ENCODE measurements at places on chromosomes 16 and 17.

DNA sequence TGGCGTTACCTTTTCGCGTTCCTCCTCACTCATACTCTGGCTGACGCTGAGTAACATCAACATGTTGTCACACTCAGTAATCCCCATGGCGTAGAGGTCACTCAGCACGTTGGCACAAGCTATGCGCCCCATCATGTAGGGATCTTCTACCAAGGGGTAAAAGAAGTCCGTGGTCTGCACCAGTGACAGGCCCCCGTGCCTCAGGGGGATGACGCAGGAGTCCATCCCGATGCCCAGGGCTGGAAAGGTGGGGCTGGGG lies 596 bp downstream of the SEPHS2 start:
- no peak for DNase-seq

- DNase-seq: peak; percentile 34
Measured at GRCh38 chr17:50547736-50548083, 736 bp downstream of the SPATA20 start.

- peak; percentile 4 for DNase-seq
Measured at GRCh38 chr16:73389085-73389484, 341.2 kb upstream of the ZFHX3 start.

DNA sequence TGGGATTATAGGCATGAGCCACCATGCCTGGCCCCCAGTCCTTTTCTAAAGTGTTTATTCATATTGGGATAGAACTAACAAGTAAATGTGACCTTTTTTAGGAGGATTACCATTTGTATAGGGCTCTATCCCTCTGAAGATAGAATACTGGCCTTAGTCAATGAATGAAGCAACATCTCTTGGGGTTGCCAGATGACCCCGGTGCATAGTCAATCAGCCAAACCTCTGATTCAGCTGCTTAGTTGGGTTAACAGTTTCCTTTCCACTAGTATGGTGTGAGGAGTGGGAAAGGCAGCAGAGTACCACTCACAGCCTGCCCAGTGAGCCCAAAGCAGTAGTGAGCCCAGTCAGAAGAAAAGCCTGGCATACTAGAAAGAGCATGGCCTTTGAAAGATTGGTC lies 94.6 kb upstream of the TBX2 start:
- no peak for DNase-seq

DNA sequence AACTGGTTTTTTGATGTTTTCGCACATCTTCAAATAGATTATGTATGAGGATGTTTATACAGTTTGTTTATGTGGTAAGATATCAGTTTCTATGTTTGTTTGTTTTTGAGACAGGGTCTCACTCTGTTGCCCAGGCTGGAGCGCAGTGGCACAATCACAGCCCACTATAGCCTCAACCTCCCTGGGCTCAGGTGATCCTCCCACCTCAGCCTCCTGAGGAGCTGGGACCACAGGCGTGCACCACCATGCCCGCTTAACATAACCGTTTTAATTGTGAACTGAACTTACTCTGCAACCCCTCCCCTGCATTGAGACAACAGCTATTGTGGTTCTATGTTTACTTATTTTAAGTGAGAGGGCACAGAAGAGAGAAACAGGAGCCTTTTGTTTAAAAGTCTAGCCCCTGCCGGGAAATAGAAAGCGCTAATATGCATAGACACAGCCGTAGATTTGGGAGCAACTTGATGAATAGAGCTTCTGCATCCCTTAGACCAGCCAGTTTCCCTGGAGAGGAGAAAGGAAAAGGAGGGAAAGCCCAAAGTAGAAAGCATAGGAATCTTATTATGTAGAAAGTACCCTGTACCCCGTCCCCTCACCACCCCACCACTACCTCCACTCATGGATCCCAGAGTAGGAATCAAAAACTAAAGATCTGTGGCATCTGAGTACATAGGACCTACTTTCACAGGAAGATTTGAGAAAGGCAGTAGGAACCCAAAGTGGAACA lies 19.6 kb upstream of the APPBP2 start:
- no peak for DNase-seq

DNA sequence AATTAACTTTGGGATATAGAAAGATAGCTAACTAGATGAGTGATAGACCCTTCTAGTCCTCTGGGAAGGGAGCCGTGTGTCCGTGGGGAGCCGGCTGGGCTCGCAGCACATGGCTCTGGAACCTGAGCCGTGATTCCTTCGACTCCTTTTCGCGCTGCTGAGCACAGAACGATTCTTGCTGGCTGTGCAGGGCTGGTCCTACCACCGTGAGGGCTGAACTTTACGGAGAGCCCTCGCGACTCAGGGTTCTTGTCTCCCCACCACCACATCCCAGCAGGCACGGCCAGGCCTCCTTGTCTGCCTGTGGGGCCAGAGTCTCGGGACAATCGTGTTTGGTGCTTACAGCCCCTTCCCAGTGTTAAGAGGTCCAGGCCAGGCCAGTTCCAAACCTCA lies 13.8 kb upstream of the TCF25 start:
- DNase-seq: no peak

GRCh38 chr16:71537643-71538042 lies 11.4 kb downstream of the CHST4 start:
- DNase-seq: peak; percentile 37

DNA sequence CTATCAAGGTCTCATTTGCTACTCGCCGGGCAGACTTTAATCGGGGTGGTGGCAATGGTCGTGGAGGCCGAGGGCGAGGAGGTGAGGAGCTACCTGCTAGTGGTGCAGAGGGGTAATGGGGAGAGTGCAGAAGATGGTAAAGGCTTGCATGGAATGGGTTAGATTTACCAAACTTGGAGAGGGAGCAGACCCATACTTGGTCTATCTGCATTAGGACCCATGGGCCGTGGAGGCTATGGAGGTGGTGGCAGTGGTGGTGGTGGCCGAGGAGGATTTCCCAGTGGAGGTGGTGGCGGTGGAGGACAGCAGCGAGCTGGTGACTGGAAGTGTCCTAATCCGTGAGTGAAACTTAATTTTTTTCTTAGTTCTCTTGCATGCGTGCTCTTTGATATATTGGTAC lies 10.1 kb downstream of the FUS start:
- DNase-seq: no peak

DNA sequence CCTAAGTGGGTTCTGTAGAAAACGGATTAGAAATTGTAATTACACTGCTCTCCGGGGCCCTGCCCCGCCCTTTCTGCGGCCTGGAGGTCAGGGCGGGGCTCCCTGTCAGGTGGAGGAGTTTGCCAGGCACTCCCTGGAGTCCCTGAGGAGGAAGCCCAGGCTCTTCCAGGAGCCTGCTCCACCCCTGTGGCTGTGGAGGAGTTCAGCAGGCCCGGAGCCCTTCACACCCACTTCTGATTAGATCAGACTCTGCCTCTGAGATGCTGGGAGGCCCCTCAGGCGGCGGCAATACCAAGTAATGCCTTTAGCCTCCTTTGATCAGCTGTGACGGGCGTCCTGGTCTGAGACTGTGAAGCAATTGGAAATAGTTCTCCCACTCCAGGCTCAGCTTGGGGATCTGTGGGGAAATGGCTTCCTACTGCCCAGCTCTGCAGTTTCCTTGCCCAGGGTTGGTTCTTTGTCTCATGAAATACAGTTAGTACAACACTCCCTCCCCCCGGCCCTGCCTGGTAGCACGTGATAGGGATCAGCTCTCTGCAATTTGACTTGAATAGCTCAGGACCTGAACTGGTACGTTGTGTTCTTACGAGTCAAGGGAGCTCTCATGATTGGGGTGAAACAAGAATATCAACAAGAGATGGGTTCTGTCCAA lies 22.3 kb downstream of the BAIAP2 start:
- DNase-seq: peak; percentile 78

DNA sequence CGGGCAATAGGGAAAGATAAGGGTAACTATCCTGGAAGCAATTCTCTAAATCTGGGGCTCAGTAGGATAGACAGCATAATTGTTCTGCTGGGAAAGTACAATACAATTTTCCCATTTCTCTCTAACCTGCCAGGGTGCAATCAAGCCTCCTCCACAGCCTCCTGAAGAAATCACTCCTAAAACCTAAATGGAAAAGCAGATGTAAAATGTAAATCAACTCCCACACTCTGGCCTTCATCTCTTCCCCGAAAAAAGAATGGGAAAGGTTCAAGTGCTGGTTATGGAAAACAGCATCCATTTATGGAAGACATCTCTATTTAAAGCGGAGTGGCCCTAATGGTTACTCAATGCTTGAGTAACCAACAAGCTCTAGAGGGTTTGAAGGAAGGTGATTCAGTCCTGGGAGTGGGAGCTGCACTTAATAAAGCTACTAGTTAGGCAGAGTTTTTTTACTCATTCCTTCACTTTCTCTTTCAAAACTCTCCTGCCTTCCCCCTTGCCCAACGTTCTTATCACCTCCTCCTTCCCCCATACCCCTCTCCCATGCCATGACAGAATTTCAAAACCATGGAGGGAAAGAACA lies 5.1 kb downstream of the MMD start:
- DNase-seq: no peak

- DNase-seq: peak; percentile 41
Measured at GRCh38 chr17:40124279-40125141, 2.7 kb downstream of the MSL1 start.

DNA sequence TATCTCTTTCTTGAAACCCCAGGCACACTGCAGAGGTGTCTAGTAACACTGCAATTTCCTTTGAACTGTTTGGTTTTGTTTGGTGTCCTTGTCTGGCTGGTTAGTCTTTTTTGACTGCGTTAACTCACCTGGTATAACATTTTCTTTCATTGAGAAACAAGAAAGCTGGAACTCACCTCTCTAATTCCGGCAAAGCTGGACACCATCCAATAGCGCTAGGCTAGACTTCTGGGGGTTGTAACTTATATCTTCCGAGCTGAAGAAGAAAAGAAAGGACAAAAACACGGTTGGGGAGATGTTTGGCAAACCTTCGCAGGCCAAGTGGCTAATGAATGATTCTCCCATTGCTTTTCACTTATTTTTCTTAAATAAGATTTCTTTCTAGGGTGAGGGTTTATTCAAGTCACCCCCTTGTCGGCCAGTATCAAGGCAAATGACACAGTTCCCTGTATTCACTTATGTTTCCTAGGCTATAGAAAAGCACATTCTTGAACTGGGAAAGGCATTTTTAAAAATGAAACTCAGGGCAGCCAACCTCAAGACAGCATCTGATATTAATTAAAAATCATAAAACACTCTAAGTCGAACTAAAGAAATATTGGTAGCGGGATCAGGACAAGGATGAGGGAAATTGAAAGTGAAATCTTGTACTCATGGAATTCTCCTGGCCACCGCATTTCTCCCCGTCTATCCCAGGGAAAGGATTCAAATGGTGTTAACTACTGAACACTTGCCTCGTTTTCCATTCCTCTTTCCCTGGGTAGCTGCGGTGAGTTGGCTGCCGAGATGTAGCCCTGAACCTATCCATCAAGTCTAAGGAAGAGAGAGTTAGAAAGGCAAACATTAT lies 95.9 kb upstream of the ZFHX3 start:
- DNase-seq: peak; percentile 23

DNA sequence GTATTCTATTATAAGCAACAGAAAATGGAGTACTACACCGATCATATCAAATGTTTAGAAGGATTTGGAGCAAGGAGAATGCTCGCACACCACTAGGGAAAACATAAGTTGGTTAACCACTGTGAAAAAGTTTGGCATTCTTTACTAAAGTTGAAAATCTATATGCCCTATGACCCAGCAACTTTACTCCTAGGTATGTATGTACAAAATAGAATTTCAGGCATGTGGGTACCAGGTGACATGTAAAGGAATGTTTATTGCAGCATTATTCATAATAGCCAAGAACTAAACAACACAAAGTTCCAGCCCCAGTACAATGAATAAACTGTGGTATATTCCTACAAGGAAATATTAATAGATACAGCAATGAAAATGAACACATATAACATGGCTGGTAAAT lies 5.8 kb upstream of the HBZ start:
- no peak for DNase-seq

DNA sequence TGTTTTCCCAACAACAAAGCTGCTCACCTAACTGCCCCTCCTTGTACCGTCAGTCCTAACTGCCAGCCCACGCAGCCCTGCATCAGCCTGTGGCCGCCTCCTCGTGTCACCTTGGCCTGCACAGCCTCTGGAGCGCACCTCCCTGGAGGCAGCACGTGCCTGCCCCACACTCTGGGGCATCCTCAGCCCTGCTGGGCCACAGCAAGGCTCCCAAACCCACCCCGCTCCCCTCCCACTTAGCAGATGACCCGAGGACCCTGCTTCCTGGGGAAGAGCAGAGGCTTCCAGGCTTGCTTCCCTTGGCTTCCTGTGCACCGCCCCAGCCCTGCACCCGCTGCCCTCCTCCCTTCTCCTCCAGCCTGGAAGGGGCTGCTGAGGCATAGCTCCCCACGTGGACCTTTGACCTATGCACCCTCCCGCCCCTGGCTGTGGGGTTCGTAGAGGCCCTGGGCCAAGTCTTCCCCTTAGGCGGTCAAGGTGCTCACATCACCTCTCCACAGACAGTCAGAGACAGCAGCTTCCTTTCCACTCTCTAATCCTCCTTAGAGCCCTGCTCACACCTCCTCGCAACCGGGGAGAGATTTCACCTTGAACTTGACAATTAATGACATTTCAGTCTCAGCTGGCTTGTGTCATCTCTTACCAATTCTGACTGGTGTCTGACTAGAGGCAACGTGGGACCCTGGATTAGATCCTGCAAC lies 115.0 kb downstream of the MGAT5B start:
- no peak for DNase-seq

DNA sequence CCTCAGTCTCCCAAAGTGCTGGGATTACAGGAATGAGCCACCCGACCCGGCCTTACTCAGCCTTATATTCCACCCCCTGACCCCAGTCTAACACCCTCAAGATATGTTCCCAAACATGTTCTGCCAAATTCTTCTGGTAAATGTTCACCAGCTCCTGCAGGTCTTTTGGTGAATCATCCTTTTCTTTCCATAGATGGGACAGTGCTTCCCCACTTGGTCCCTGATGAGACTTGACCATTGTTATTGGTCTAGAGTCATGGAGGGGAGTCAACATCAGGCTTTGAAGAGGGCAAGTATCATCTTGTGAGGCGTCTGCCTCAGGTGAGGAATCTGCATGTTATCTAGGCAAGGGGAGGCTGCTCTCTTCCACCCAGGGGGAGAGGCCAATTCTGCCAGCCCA lies 10.4 kb upstream of the RUNDC3A start:
- DNase-seq: no peak
